Posterior vena cava (tissue), 2 donors: ENCODE measurements at places on chromosomes 3 and 15. TPM values are rescaled to one million over a fixed set of nuclear protein-coding genes. Genes with fewer than 3 reads are reported as not detected.
A peak's percentile ranks its signal among the peaks of the same experiment; 100 is the strongest.

The LIPH gene
- not detected for total RNA-seq

The PLD1 gene
- total RNA-seq, result 18.5 TPM

The UACA gene
- total RNA-seq, result 114 TPM

GRCh38 chr3:172709774-172710663 is 848 bp downstream of the NCEH1 start:
- peak; percentile 82 for DNase-seq

DNA sequence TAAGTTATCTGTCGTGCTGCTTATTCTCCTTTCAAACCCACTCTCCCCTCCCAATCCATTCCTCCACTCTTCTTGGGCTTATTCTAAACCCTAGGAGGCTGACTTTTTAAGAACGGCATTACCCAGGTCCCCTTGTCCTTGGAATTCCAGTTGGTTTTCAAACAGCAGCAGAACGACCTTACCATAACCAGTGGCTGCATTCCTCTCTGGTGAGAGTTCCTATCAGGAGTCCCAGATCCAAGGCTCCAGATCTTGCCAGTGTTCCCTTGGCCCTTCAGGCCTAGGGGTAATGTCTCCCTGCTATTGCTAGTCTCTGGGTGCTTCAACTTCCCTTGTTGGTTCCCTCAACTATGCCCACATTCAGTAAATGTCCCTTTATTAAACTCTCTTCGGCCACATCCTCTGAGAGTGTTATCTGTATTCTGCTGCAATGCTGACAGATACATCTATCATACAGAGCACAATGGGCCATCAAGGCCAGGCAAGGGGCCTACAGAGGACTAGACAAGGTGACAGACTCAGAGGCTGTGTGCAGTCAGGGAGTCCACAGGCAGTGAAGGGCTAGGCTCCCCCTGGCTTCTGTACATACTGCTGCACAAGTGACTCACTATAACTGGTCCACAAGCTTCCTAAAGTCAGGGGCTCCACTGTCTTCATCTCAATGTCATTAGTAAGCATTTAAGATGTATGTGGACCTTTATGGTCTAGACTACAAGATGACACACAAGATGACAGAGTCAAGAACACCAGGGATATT is 10.1 kb downstream of the LYSMD2 start:
- DNase-seq, result no peak

GRCh38 chr3:18483226-18483625 is 58.1 kb upstream of the SATB1 start:
- no peak for DNase-seq

DNA sequence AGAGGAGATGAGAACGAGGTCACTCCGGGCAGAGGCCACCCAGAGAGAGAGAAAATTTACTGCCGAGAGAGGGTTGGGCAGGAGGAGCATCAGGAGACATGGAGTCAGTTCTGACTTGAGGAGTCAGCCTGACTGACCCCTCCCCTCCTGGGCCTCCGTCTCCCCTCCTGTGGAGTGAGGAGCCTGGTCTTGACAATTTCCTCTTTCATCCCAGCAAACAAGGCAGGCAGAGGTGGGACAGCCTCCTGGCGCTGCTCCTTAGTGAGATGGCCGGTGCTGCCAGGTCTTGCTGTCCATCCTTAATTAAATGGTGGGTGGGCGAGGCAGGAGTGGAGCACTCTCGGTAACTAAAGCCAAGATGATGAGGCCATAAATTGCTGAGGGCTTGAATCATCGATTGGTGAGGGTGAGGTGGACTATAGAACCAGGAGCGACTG is 60.6 kb downstream of the CYP11A1 start:
- no peak for DNase-seq

DNA sequence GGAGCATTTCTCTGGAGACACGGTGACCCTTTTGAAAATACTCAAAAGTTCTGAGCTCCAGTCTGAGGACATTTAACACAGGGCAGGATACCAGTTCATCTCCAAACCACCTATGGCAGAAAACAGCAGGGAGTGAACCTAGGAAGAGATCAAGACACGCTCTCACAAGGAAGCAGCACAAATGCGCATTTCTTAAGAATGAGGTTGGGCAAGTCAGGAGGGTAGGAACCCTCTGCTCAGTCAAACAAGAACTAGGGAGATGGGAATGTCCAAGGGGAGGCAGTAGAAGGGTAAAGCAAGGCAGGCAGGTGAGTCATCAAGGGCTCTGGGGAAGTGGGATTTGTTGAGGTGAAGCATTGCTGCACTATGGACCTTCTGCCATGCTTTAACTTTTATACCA is 60.3 kb upstream of the PSMD6 start:
- no peak for DNase-seq

DNA sequence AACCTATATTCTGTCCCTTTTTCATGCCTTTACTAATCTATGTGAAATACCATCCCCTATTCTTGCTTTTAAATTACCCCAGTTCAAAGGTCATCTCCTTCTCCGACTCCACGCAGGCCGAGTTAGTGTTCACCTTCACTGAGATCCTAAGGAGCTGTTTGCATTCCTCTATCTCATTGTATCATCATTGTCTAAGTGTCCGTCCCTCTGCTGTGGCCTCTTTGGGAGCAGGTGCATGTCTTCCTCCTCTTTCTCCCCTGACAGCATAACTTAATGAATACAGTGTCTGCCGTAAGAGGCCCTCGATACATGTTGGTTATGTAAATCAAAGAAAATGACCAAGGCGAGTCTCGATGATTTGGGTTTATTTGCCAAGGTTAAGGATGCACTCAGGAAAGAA is 4.9 kb upstream of the PPP1R2 start:
- no peak for DNase-seq

DNA sequence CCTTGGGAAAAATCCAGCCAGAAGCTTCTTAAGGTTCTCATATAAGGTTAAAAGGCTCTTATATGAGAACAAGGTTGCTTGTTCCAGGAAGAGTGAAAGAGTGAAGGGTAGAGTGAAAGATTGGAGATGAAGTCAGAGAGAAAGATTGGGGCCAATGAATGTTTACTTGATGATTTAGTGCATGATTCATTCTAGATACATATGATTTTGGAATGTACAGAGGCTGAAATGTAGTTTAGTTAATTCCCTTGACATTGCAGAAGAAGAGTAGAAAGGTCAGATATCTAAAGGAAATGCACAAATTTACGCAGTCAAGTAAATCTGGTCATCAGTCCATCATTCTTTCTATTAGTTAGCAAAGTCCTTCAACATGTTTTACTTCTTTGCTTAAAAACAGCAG is 619.8 kb upstream of the ZNF717 start:
- DNase-seq, result no peak

DNA sequence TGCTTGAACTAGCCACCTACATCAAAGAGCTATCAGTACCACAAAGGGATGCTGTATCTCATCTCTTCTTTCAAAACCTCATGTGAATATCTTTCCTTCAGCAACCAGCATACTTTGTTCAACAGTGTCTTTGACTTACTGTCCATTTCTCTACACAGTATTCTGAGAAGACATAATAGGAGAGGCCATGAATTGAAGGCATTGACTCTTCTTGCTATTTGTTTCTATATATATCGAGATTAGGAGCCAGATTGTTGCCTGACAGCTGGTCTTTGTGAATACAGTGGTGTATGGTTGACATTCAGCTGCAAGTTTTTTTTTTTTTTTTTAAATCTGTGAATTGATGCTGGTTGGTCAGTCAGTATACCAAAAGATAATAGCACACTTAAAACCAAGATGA is 12.1 kb upstream of the CSRNP1 start:
- no peak for DNase-seq

DNA sequence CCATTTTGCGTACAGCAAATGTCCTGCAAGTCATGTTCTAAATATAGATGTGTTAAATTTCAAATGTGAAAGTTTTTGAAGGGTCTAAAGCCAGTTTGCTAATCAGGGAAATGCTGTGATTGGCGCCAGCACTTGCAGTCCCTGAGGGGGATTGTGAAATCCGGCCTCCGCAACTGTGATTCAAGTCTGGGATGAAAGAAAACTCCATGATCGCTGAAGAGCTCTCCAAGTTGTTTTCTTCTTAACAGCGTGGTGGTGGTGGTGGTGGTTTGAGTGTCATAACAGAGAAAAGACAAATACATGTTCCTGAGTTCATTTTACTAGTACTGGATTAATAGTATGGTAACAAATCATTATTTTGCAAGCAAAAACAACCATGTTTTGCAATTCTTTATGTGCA is 51.8 kb downstream of the MITF start:
- peak; percentile 91 for DNase-seq

DNA sequence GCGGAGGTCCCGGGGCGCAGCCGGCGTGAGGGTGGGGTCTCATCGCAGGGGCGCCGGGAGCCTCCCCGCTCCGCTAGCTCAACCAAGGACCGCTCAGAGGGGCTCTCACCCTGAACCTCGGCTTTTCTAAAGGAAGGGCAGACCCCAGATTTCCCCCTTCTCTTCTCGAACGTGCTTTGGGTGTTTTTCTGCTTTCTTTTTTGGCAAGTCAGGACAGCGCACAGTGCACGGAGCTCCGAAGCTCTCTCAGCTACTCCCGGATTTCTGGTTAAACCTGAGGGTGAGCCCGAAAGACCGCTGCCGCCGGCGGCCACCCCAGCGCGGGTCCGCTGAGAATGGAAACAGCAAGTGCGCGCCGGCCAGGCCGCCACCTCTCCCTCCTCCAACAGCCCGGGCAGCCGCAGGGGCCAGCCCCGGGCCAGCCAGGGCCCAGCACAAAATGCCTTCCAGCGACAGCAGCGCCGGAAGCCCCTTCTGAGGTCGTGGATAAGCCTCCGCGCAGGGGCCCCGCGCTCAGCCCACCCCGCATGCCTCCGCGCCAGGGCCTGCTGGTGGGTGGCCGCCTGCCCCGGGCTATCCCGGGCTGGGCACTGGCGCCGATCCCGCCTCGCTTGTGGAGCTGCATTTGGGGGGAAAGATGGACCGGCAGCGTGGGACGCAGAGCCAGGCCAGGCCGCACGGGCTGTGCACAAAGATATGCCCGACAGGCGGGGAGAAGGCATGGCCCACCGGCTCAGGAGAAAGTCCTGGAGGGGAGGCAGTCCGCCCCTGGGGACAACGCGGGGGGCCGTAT is 8.2 kb upstream of the OCA2 start:
- peak; percentile 82 for DNase-seq

GRCh38 chr3:32238453-32239306 is at the start of gene CMTM8:
TSS of gene CMTM8 (plus strand) at chr3:32238680. CDS start at chr3:32238973, 293 bp downstream.
- peak; percentile 87 for DNase-seq

GRCh38 chr3:138812806-138813205 is 21.9 kb downstream of the PIK3CB start:
- DNase-seq, result no peak

GRCh38 chr3:184788751-184789150 is 23.2 kb upstream of the VPS8 start:
- DNase-seq, result no peak

DNA sequence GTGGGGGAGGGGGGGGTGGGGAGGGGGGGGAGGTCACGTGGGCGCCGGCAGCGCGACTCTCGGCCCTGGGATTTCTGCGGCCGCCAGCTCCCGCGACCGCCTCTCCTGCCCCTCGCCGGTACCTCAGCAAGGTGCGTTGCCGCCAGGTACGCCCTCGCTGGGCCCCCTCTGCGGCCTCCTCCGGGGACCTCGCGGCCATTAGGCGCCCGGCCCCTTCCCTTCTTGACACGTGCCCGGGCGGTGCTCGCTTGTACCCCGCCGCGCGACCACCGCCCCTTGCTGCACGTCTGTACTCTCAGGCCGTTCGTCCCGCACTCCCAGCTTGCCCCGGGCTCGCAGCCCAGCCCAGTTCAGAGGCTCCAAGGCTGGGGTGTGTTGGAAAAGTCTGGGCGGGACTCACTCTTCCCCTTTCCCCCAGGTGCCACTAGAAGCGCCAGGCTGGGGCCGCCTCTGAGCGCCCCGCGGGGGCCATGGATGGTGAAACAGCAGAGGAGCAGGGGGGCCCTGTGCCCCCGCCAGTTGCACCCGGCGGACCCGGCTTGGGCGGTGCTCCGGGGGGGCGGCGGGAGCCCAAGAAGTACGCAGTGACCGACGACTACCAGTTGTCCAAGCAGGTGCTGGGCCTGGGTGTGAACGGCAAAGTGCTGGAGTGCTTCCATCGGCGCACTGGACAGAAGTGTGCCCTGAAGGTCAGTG is at the start of gene MAPKAPK3:
Gene MAPKAPK3, plus strand, starts transcription at position 56 of the 696 bp plus-strand sequence. Its CDS starts 415 bp downstream, at position 471.
- peak; percentile 89 for DNase-seq
